Right renal cortex interstitium (tissue), 3 donors: ENCODE measurements at places on chromosomes 1 and 21.

- DNase-seq: no peak
Measured at GRCh38 chr1:58786184-58786926, 2.5 kb upstream of the JUN start.

DNA sequence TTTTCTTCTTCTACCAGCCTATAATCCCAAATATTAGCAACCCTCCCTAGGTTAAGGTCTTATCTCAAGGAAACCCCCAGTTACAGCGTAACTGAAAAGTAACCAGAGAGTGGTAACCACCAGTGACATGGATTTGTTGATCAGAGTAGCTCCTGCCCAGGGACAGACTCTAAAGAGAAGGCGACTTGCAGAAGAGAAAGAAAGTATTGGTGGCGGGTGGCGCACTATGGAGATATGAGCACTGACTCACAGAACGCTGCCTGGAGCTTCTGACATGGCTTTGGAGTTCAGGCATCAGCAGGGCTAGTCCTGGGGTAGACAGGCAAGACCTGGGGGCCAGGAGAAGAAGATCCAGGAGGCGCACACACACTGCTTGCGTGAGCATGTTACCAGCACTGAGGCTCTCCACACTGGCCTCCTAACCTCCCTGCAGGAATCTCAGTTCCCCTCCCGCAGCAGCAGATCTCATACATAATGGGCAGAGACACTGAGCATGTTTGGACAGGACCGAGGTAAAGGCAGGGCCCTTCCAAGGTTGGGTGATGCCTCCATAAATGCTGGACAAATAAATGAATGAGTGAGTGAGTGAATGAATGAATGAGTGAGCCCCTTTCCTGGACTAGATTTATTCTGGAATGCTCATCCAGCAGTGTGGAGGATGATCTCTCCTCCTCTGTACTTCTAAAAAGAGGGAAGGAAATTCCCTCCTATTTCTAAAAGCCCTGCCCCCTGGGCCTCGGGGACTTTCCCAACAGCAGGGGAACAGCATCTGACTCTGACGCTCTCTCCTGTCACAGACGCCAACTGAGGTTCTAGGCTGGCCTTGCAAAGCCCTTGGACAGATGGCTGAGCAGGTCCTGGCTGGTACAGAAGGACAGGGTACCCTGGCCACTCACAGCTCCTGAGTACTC is 175.5 kb downstream of the CLIC6 start:
- no peak for DNase-seq

DNA sequence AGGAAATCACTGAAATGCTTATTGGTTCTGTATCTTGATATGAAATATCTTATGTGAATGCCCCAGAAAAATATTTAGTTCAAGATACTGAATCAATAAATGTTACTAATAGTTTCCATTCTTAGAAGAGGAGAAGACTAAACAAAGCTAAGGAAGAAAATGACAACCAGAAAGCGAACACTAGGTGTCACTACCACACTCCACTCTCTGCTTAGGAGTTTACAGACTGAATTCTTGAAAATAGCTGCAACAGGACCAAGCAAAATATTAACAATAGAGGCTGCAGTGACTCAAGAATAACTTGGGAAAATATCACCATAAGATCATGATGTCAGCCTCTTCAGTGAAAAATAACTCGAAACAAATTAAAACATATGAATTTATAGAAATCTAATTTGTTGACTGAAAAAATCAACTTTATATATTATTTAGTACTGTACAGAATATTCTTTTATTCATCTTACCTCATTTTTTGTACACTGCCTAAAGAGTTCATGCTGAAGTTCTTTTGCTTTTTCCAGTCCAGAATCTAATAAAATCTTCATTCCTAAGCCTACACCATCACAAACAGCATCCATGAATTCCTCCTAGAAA is 61.6 kb downstream of the KIF14 start:
- DNase-seq: no peak

- no peak for DNase-seq
Measured at GRCh38 chr1:185774394-185774793, 40.2 kb downstream of the HMCN1 start.

DNA sequence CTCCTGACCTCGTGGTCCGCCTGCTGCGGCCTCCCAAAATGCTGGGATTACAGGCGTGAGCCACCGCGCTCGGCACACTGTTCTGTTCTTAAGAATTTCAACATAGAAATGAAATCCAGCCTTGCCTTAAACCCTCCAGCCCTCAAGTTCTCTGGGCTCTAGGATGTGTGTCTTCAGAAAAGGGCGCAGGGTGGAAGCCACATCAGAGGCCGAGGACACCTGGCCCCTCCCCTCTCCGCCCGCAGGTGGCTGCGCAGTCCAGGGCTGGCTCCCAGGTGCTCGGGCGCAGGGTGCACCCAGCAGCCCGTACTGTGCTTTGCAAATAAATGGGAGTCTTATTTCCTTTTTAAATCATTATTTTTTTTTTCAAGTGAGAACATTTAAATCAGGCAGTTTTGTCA is 2.0 kb upstream of the C1orf174 start:
- DNase-seq: no peak
